ENCODE measurements at places on chromosomes 7 and 10. TPM values are rescaled to one million over a fixed set of nuclear protein-coding genes. Genes with fewer than 3 reads are reported as not detected.

Gene ACSM6
- not detected for polyA plus RNA-seq

Gene RNLS
- polyA plus RNA-seq: 16.2 TPM

Gene PIP4K2A
- polyA plus RNA-seq: 28.5 TPM

Gene CDC14C
- polyA plus RNA-seq: 0.08 TPM

Gene SEMA3D
- 4.1 TPM for polyA plus RNA-seq

Gene TMEM229A
- polyA plus RNA-seq: not detected

Gene MPLKIP
- 19.9 TPM for polyA plus RNA-seq

Gene PARP12
- polyA plus RNA-seq: 19.1 TPM

Gene SERPINE1
- 1,153 TPM for polyA plus RNA-seq

Gene THSD7A
- 0.02 TPM for polyA plus RNA-seq

Gene CPN1
- polyA plus RNA-seq: not detected
